ENCODE measurements at places on chromosomes 7 and 10.

DNA sequence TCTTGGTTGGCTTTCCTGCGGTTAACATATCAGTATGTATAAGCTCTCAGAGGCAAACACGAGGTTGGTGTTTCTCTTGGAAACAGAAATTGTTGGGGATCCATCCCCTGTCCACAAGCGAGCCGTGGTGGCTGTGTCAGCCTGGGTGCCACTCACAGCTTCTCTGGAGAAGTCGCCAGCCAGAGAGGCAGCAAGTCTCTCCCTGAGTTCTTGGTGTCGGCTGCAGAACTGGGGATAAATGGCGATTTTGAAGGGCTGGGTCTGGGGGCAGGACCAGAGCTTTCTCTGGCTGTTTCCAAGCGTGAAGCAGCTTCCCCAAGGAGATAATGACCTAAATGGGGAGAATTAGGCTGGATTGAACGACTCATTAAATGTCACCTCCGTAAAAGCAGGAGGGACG lies 335.3 kb downstream of the GLRX3 start:
- no peak for DNase-seq

DNA sequence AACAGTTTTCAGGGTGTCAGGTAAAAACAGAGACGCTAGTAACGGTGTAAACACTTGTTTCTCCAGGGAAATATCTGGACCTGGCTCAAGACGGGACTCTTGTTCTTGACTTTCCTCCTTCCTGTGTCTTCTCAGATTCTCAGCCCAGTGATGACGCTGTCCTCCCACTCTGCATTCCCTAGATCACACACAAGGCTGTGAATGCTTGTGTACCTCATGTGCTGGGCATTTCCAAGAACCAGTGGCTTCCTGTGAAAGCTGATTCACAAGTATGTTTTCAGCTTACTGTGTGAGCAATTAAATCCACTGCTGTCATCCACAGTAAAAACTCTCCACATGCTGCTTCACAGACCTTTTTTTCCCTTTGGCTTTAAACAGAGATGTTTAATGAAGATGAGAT lies 193.8 kb upstream of the DPP6 start:
- no peak for DNase-seq

DNA sequence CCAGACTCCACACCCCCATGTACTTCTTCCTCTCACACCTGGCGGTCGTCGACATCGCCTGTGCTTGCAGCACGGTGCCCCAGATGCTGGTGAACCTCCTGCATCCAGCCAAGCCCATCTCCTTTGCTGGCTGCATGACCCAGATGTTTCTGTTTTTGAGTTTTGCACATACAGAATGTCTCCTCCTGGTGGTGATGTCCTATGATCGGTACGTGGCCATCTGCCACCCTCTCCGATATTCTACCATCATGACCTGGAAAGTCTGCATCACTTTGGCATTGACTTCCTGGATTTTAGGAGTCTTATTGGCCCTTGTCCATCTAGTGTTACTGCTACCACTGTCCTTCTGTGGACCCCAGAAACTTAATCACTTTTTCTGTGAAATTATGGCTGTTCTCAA lies 4.8 kb downstream of the OR2A25 start:
- no peak for DNase-seq

DNA sequence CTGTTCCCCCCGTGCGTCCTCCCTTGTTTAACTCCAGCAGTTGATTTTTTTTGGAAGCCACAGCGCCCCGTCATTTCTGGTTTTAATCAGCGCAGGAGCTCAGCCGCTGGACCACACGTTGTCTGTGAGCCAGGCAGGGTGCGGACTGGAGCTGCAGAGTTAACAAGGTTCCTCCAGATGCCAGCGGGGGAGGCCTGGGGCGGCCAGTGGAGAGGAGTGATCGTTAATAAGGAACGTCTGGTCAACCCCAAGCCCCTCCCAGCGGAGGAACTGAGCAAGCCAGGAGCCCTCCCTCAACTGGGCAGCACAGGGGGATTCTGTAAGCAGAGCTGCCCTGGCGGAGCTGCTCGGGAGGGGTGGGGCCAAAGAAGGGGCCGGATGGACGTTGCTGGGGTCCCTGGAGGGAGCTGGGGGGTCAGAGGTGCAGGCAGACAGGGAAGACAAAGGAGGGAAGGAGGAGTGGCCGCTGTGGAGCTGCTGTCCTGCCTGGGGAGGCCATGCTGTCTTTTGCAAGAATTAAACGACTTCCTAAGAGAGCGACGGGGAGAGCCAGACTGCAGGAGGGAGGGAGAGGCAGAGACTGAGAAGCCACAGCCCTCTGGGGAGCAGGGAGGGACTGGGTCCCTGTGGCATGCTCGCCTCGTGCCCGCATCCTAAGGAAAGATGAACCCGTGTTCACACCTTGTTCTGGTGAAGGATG lies 537.1 kb upstream of the FOXK1 start:
- no peak for DNase-seq

- DNase-seq: no peak
Measured at GRCh38 chr10:92541583-92541982, 32.3 kb downstream of the IDE start.

- no peak for DNase-seq
Measured at GRCh38 chr10:78817361-78817760, 251.4 kb upstream of the ZMIZ1 start.

GRCh38 chr7:49762666-49763065 lies 10.8 kb upstream of the VWC2 start:
- DNase-seq: no peak

DNA sequence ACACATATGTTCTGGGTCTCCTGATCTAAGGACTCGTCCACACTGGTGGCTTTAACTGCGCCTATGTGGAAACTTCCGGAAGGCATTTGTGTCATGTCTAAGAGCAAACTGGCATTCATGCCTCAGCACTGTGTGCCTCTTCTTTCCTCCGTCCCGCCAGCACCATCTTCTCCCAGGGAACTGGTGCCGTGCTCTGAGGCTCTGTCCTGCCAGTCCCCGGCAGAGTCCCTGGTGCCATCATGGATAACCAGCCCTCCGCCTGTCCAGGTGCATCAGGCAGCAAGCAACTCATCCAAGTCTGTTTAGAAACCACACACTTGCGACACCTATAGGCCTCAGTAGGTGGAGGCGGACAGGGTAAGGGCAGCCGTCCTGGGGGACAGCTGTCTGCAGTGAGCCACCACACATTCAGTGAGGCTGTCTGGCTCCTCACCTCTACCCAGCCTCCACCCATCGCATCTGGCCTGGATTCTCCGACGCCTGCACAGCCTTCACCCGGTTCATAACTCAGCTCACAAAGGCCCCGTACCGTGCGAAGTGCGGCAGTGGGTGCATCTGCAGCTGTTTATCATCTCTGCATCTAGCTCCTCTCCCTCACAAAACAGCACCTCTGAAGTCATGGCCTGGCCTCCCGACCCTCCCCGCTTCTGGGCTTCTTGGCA lies 162.7 kb downstream of the DIP2C start:
- no peak for DNase-seq

DNA sequence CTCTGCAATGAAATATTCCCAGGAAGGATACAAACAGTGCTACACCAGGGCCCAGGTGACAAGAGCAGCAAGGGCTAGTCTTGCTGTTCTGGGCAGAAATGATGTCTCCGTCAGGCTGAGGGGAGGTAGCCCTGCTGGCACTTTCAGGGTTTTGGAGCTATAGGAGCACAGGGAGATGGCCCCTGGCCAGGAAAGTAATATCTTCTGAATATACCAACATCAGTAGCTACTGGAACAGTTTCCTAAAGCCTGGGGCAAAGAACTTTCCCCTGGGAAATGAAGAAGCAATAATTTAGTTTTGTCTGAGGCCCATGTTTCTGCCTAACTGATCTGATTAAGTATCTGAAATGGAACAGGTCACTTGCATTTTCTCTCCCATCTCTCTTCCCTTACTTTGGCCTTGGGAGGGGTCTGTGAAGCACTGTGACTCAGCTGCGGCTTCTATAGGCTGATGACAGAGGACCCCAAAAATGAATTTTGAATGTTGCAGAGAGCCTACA lies 489.1 kb upstream of the PODXL start:
- no peak for DNase-seq

DNA sequence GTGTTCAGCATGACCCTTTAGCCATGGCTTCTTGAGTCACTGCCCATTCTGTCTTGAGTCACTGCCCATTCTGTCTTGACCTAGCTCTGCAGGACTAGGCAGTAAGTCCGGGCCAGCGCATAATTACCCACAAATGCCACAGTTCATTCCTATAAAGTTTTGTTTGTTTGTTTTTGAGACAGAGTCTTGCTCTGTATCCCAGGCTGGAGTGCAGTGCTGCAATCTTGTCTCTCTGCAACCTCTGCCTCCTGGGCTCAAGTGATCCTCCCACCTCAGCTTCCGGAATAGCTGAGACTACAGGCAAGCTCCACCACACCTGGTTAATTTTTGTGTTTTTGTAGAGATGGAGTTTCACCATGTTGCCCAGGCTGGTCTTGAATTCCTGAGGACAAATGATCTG lies 32.7 kb upstream of the TARP start:
- no peak for DNase-seq

DNA sequence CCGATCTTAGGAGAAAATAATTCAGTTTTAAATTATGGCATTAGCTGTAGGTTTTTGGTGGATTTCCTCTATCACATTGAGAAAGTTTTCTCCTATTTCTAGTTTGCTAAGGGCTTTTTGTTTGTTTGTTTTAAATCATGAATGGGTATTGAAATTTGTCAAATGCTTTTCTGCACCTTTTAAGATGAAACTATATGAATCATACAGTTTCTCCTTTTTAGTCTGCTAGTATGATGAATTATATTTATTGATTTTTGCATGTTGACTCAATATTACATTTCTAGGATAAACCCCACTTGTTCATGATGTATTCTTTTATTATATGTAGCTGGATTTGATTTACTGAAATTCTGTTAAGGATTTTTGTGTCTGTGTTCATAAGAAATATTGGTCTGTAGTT lies 70.3 kb upstream of the PIP4K2A start:
- no peak for DNase-seq

Data from GM13976 (cell line).